ENCODE measurements at places on chromosomes 2 and 18.

DNA sequence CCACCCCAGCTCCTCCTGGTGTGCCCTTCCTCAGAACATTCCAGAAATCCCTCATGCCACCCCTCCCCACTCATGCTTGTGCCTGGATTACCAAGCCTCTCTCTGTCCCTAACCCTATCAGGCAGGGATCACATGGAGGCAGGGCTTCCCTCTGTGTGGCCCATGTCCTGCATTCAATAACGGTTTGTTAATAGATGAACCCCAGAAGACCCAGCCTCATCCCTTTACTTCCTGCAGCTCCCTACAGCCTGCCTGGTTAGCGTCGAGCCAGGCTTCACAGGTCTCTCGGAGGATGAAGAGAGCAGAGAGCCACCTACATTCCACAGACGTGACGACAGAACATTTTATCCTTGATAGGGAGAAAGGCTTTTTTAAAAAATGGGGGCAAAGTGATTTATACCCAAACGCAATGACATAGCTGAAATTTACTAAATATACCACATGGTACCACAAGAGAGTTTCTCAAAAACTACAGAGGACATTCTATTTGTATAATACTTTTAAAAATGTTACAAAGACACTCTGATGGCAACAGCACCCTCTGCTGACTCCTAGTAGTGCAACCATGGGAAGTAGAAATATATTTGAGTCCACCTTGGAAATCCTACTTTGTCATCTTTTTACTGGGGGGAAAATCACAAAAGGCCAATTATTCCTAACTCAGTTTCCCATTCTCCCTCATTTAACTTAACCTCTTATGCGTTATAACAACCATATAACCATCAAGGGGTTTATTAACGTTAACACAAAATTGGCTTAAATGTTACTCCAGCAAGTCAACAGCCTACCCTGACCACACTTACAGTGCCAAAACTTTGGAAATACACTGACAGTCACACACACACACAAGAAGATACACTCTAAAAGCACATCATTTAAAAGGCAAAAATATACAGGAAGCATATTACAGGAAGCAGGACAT is 30.7 kb downstream of the FBXO15 start:
- peak; percentile 53 for DNase-seq

DNA sequence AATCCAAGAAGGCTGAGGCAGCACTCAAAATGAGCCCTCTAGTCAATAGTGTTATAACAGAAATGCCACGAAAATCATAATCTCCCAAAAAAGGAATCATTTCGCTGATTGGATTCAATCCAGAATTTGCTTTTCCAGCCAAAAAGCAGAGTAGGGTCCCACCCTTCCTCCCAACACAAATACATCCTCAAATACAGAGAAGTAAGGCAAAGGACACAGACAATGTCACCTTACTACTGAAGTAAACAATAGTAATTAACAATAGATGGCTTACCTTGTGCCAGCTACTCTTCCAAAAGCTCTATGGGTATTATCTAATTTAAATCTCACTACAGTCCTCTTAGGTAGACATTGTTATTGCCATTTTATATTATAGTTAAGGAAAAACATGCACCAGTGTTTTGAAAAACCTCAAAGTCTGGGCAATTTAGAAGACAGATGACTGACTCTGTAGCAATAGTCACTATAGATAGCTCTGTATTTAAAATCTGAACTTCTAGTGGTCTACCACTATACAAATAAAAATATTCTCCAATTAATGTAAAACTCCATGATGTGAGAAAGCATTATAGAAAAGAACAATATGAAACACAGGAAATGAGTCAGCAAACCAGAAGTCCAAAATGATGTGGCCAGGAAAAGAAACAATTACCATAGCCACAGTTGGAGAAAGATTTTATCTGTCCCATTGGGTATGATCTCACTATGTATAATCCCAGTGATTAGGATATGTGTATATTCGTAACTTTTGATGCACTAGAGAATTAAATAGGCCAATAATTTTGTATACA is 305.0 kb upstream of the ERBB4 start:
- no peak for DNase-seq

- DNase-seq: no peak
Observed at GRCh38 chr2:25805987-25806386, 72.3 kb downstream of the ASXL2 start.

DNA sequence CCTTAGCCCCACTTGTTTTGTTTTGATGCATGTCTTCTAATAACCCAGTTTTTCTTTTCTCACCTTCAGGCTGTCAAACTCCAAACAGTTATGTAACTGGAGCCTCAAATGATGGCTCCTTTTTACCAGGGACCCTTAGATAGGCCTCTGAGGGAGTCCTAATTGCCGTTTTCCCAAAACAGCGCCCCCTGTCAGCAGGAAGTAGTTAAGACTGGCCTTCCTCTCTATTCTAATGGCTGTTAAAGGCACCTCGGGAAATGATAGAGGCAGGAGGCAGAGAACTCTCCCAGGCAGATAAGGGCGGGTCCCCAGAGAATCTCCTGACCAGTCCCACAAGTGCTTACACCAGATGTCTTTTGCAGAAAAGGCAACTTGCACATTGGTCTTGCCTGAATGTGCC is 123.2 kb downstream of the KCNS3 start:
- DNase-seq: no peak

DNA sequence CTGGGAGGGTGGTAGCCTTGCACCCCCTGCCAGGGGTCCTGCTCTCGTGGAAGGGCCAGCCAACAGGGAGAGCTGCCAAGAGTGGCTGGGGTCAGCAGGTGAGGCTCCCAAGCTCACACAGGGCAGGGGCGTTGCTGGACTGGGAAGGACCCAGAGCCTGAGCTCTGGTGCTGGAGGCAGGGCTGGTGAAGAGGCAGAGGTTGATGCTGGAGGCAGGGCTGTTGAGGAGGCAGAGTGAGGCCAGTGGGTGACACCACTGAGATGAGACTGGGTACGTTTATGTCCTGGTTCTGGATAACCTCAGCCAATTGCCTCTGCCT is 7.0 kb downstream of the ADRA2B start:
- DNase-seq: no peak

GRCh38 chr2:62586981-62587380 is 81.0 kb upstream of the TMEM17 start:
- DNase-seq: no peak

DNA sequence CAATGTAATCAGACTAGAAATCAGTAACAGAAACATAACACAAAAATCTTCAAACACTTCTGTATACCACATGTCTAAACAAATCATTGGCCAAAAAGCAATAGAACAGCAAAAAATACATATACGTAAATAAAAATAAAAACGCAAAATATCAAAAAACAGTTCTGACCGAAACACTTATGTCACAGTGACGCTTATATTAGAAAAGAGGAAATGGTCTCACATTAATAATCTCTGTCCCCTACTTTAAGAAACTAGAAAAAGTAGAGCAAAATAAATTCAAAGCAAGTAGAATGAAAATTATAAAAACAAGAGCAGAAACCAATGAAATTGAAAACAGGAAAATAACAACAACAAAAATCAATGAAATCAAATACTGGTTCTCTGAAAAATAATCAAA is 41.9 kb downstream of the TMEM131 start:
- DNase-seq: no peak

DNA sequence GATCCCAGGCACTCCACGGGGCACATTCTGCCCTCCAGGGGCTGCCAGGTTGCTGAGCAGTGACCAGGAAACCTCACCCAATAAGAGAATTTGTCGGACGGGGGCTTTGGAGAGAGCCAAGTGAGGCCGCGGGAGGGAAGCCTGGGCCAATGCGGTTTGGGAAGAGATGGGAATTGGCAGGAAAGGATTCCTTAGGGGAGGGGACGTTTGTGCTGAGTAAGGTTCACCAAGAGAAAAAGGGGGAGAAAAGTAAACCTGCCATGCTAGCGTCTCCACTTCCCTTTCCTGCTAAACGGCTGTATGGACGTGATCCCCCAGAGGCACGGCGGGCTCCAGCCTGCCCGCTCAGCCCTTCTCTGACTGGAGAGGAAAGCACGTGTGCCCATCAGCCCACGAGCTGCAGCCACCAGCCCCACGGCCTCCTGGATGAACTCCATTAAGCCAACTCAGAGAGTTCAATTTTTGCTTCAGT is 194.4 kb upstream of the ID2 start:
- no peak for DNase-seq

GRCh38 chr2:48510329-48510728 is 19.6 kb upstream of the STON1 start:
- DNase-seq: no peak

GRCh38 chr2:55482186-55482884 is 37.2 kb upstream of the CFAP36 start:
- DNase-seq: no peak
